ENCODE measurements at places on chromosomes 1 and 21.

- H3K27me3 ChIP-seq, result no peaks in the 10 kb centered on the region
- no peaks in the 10 kb centered on the region for H3K36me3 ChIP-seq
Measured at GRCh38 chr1:229086686-229087085, 184.2 kb upstream of the RAB4A start.

GRCh38 chr1:84143796-84144565, at the start of gene PRKACB:
PRKACB (plus strand) TSS chr1:84144271; CDS start chr1:84144362, 91 bp downstream.
- no peaks in the 10 kb centered on the region for H3K4me1 ChIP-seq
- H3K4me3 ChIP-seq, result peak within 1 kb of the TSS; percentile 10
- no peak for DNase-seq
- H3K27ac ChIP-seq, result peak within 1 kb of the TSS; percentile 53
- no peaks in the 10 kb centered on the region for H3K36me3 ChIP-seq
- no peaks in the 10 kb centered on the region for H3K27me3 ChIP-seq

DNA sequence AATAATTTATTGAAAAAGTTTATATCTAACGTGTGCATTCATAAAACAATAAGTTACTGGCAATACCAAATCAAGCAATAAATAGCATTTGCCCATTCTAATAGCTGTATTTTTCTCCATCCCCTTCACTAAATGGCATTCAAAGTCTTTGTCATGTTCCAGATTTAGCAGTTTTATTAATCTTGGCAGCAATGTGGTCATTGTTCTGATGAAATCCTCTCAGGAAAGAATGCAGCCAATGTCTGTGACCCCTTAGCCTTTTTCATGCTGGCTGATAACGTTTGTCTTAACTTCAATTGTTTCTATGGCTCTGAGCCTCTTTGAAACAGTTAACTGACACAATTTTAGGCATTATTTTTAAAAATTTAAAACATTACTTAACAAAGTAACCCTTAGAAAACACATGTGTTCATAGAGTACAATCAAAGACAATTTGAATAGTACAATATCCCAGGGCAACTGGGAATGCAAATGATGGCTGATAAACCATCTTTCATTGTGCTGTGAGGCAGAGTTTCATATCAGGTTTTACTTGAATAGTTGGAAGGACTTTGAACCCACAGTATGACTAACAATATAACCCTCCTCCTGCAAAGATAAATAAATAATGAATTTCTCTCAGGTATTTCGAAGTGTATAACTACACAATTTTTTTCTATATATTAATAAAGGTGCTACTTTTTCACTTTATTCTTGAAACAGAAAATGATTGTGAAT, 217.5 kb downstream of the LRRIQ3 start:
- no peak for DNase-seq
- no peaks in the 10 kb centered on the region for H3K27me3 ChIP-seq
- H3K36me3 ChIP-seq, result no peaks in the 10 kb centered on the region
- no peak overlapping the region for H3K27ac ChIP-seq

- H3K4me3 ChIP-seq, result no peak overlapping the region
- H3K4me1 ChIP-seq, result no peaks in the 10 kb centered on the region
- no peak for DNase-seq
- H3K27me3 ChIP-seq, result no peaks in the 10 kb centered on the region
- H3K27ac ChIP-seq, result no peak overlapping the region
- no peaks in the 10 kb centered on the region for H3K36me3 ChIP-seq
Measured at GRCh38 chr1:180643693-180644092, 11.9 kb downstream of the XPR1 start.

DNA sequence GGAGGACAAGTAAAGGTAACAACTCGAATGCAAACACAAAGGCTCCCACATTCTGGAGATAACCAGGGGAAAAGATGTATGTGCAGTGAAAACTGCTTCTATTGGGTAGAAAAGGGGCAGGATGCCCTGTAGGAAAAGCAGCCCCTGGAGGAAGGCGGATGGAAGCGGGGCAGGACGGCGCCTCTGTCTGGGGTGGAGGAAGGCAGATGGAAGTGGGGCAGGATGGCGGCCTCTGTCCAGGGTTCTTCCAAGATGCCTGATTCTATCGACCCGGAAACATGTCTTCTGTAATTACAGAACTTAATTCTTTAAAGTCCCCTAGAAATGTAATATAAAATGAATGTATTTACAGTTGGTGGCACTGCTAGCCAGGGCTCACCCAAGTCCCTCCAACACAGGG, 24.0 kb upstream of the LRRC47 start:
- H3K4me1 ChIP-seq, result no peaks in the 10 kb centered on the region
- no peak overlapping the region for H3K27ac ChIP-seq
- DNase-seq, result no peak
- H3K36me3 ChIP-seq, result peaks cover 11% of the 10 kb centered on the region

- peaks cover 12% of the 10 kb centered on the region for H3K36me3 ChIP-seq
- no peaks in the 10 kb centered on the region for H3K4me1 ChIP-seq
- no peak overlapping the region for H3K4me3 ChIP-seq
- H3K27ac ChIP-seq, result peak overlapping the region; percentile 54
- no peak for DNase-seq
Measured at GRCh38 chr1:40266786-40267535, 8.9 kb downstream of the ZMPSTE24 start.

DNA sequence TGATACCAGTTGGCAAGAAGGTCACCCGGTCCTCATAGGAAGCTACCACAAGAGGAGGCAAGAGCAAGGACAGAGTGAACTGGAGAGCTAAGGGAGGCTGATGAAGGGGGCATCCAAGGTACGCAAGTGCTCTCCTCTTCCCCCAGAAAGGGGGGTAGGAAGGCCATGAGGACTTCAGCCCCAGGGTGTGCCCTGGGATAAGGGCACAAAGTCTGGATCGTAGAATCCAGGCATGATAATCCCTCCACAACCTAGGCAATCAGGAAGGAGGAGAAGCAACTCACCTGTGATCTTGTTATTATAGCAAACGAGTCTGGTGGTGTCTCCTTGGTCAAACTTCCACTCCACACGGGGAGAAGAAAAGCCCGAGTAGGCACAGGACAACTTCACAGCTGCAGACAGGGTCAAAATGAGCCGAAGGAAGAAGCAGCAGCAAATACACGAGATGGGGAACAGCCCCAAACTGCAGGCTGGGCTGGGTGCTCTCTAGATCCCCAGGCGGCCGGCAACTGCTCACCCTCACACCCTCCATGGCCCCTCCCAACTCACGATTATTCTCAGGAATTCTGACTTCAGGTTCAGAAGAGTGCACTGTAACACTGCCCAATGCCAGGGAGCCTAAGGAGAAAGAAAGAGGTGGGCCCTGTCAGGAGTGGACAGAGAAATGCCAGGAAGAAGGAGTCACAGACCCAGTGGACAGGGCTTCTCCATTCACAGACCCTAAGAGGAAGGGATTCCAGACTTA, 20.0 kb downstream of the F11R start:
- no peaks in the 10 kb centered on the region for H3K27me3 ChIP-seq
- no peaks in the 10 kb centered on the region for H3K4me1 ChIP-seq
- DNase-seq, result no peak
- H3K27ac ChIP-seq, result no peak overlapping the region

DNA sequence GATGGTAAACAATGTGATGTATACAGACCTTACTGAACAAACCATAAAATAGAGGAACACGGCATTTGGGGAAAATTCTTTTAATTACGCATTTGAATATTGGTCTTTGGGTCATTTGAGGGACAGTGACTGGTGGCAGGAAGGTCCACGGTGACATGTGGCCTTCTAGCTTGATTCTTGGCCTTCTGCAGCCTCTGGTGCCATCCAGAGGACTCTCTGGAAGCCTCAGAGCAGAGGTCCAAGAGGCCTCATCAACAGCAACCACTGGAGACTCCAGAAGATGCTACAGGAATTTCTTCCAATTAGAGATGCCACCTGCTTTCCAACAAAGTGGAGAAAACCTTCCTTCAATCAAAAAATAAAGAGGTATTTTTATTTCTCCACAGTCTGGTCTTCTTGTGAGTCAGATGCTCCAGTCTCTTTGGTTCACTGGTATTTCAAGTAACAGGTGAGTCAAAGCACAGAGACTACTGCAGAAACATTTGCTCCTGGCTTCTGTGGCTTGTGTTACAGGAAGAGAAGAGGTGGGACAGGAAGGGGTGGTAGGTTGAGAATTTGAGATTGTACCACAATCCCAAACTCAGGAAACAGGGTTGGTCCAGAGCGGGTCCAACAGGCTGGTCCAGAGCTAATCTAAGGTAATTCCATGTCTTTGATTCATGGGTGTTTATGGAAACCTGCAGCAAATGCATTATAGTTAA, 2.7 kb upstream of the F5 start:
- H3K36me3 ChIP-seq, result no peaks in the 10 kb centered on the region
- H3K27ac ChIP-seq, result no peak overlapping the region
- H3K4me3 ChIP-seq, result no peak overlapping the region
- peaks cover 10% of the 10 kb centered on the region for H3K4me1 ChIP-seq

DNA sequence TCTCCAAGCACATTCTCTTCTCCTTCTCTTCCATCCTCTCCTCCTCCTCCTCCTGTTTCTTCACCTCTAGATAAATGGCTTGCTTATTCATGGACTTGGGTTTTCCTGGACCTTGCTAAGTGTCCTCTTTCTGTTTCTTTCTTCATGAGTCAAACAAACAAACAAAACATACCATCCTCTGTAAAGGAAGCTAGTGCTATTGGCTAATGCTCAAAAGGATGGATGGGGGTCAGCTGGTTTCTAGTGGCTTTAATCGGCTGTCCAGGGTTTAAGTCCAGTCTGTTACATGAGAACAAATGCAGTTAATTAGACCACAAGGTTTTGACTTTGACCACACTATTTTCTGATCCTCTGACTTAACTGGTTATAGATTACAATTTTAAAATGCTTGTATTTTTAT, 83.8 kb upstream of the TSPAN2 start:
- DNase-seq, result no peak
- no peaks in the 10 kb centered on the region for H3K36me3 ChIP-seq
- no peaks in the 10 kb centered on the region for H3K27me3 ChIP-seq
- no peak overlapping the region for H3K27ac ChIP-seq
- no peaks in the 10 kb centered on the region for H3K4me1 ChIP-seq

GRCh38 chr1:54888080-54888733, 1.2 kb upstream of the DHCR24 start:
- peaks cover 26% of the 10 kb centered on the region for H3K4me1 ChIP-seq
- peak overlapping the region; percentile 85 for H3K4me3 ChIP-seq
- H3K27me3 ChIP-seq, result no peaks in the 10 kb centered on the region
- DNase-seq, result no peak
- peaks cover 6% of the 10 kb centered on the region for H3K36me3 ChIP-seq

- H3K36me3 ChIP-seq, result no peaks in the 10 kb centered on the region
- H3K4me1 ChIP-seq, result no peaks in the 10 kb centered on the region
- no peaks in the 10 kb centered on the region for H3K27me3 ChIP-seq
- no peak overlapping the region for H3K27ac ChIP-seq
- DNase-seq, result no peak
Measured at GRCh38 chr1:213127074-213127473, 76.0 kb downstream of the RPS6KC1 start.

GRCh38 chr1:43454270-43455011, 710 bp upstream of the HYI start:
- peaks cover 11% of the 10 kb centered on the region for H3K4me1 ChIP-seq
- peak overlapping the region; percentile 85 for H3K27ac ChIP-seq
- DNase-seq, result no peak
- H3K27me3 ChIP-seq, result no peaks in the 10 kb centered on the region
- peaks cover 31% of the 10 kb centered on the region for H3K36me3 ChIP-seq

DNA sequence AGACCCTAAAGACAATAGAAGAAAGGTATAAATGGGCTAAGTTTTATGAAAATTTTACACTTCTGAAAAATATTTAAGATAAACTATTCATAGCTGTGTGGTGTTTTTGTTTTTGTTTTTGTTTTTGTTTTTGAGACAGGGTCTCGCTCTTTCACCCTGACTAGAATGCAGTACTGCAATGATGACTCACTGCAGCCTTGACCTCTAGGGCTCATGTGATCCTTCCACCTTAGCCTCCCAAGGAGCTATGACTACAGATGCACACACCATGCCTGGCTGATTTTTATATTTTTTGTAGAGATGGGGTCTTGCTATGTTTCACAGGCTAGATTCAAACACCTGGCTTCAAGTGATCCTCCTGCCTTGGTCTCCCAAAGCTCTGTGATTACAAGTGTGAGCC, 66.6 kb downstream of the PUM1 start:
- no peak overlapping the region for H3K27ac ChIP-seq
- peaks cover 96% of the 10 kb centered on the region for H3K36me3 ChIP-seq
- no peak overlapping the region for H3K4me3 ChIP-seq
- no peaks in the 10 kb centered on the region for H3K4me1 ChIP-seq

DNA sequence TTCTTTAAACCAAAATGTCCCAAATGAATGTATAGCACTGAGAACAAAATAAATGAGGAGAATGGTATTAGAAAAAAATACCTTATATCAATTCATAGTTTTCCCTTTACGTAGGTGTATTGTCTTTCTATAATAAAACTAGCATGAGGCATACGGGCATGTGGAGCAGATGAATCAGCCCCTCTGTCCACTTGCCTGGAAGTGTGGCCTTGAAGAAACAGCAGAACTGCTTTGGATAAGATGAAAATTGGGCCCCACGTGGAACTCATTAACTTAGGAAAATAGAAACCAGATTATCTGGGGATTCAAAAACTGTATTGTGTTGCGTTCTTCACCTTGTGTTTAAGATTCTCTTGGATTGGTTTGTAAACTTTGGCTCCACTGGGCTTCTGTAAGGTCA, 356.8 kb upstream of the B3GALT2 start:
- no peak for DNase-seq
- no peak overlapping the region for H3K4me3 ChIP-seq
- no peaks in the 10 kb centered on the region for H3K4me1 ChIP-seq
- no peaks in the 10 kb centered on the region for H3K36me3 ChIP-seq
- no peak overlapping the region for H3K27ac ChIP-seq

GRCh38 chr1:16208270-16208987, 4.0 kb downstream of the ARHGEF19 start:
- no peaks in the 10 kb centered on the region for H3K36me3 ChIP-seq
- H3K4me1 ChIP-seq, result peaks cover 35% of the 10 kb centered on the region
- no peak for DNase-seq

DNA sequence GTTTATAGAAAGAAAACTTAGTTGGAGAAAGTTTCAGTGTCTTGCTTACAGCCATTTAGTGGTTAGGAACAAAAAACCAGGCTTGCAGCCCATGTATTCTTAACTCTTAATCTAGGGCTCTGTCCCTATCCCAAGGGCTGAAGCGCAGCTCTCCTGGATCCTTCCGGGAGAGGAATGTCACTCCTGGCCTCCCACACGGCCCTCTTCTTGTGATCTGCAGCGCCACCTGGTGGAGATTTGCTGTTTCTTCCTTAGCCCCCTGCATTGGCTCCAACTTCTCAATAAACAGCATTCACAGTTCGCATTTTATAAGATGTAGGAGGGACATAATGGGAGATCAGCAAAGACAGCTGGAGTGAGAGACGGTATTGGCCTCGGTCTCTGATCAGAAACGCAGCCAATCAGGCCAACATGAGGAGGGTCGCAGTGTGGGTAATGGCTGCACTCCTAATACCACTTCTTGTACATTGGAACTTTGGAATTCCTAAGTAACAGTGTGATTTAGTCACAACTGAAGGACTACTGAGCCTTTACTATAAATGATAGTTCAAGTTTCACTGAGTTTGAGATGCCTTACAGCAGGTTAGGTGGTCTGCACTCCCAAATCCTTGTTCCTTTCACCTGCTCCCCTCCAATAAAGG, 283.4 kb downstream of the ASTN1 start:
- H3K27me3 ChIP-seq, result no peaks in the 10 kb centered on the region
- DNase-seq, result no peak
- no peak overlapping the region for H3K4me3 ChIP-seq
- no peak overlapping the region for H3K27ac ChIP-seq

- no peak for DNase-seq
- H3K36me3 ChIP-seq, result no peaks in the 10 kb centered on the region
- H3K4me1 ChIP-seq, result no peaks in the 10 kb centered on the region
- no peak overlapping the region for H3K4me3 ChIP-seq
- H3K27ac ChIP-seq, result no peak overlapping the region
Measured at GRCh38 chr1:209249785-209250440, 333.6 kb upstream of the CAMK1G start.
